ENCODE measurements at places on chromosomes 2 and 18.

GRCh38 chr18:44786688-44787087, 106.0 kb downstream of the SETBP1 start:
- no peak for DNase-seq

DNA sequence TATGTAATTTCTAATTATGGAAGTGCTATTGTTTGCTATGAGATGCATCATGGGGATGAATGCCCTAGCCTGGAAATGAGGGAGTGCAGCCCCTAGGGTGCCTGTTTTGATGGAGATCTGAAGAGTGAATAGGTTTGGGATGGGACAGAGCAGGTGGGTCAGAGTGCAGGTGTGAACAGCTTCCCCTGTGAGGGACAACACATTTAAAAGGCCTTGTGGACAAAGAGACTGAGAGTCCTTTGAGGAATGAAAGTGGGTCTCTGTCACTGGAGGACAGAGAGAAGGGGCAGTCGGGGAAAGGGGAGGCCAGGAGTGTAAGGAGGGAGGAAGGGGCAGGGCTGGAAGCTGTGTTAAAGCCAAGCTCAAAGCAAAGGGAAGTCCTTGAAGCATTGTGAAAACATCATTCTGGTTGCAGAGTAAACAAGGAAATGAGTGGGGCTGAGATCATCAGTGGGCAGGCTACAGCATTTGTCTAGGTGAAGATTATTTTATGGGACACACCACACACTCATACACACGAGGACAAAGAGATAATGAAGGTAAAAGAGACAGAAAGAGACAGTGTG, 877.6 kb downstream of the SLC4A3 start:
- no peak for DNase-seq

DNA sequence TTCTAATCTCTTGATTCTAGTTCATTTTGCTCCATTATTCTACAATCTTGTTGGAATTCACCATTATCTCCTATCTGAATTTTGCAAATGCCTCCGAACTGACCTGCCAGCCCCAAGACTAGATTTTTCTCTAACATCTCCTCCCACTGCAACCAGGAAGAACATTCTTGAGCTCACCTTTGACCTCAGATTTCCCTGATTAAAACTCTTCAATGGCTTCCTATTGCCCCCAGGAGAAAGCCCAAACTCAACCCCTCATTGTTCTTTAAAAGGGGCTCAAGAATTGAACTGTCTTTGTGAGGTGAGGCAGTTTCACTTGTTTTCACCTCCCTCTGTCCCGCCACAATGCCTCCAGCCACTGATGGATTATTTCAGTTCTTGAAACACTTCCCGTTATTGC, 784.6 kb upstream of the ZEB2 start:
- no peak for DNase-seq

DNA sequence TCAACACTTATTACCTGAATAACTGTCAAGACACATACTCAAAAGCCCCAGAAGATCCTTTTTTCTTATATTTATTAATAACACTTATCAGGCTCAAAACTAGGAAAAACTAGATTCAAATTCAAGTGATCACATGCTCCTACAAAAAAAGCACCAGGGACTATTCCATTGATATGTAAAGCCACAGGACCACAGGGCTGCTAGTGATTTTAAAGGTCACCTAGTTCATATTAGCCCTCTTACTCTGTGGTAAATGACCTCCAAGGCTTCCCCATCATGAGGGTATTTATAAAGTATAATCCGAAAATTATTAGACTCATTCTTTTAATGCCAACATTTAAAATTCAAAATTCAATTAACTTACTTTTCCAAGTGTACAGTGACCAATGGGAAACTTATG, 52.5 kb downstream of the LRPPRC start:
- no peak for DNase-seq
